ENCODE measurements at places on chromosomes 5 and 9. TPM values are rescaled to one million over a fixed set of nuclear protein-coding genes. Genes with fewer than 3 reads are reported as not detected.

IL31RA gene
- total RNA-seq, result 0.89 TPM

CDC25C gene
- total RNA-seq, result 4.0 TPM

PARP8 gene
- 5.7 TPM for total RNA-seq

FGF18 gene
- total RNA-seq, result 27.8 TPM

MEGF10 gene
- total RNA-seq, result 41.5 TPM

TENT4A gene
- total RNA-seq, result 9.0 TPM

CCDC192 gene
- 0.18 TPM for total RNA-seq

QRFP gene
- total RNA-seq, result not detected

CD72 gene
- total RNA-seq, result 1.6 TPM

OR1Q1 gene
- total RNA-seq, result not detected

ARL14EPL gene
- 0.09 TPM for total RNA-seq

HACD4 gene
- total RNA-seq, result 1.3 TPM

KCNV2 gene
- not detected for total RNA-seq

SLCO6A1 gene
- 0.31 TPM for total RNA-seq

SPATA31A3 gene
- total RNA-seq, result not detected

ORM1 gene
- 0.49 TPM for total RNA-seq

Measured in muscle of leg (tissue), 16 donors.